ENCODE measurements at places on chromosomes 3 and 15.

GRCh38 chr3:136142592-136142991 lies 53.5 kb downstream of the MSL2 start:
- DNase-seq: peak; percentile 87

DNA sequence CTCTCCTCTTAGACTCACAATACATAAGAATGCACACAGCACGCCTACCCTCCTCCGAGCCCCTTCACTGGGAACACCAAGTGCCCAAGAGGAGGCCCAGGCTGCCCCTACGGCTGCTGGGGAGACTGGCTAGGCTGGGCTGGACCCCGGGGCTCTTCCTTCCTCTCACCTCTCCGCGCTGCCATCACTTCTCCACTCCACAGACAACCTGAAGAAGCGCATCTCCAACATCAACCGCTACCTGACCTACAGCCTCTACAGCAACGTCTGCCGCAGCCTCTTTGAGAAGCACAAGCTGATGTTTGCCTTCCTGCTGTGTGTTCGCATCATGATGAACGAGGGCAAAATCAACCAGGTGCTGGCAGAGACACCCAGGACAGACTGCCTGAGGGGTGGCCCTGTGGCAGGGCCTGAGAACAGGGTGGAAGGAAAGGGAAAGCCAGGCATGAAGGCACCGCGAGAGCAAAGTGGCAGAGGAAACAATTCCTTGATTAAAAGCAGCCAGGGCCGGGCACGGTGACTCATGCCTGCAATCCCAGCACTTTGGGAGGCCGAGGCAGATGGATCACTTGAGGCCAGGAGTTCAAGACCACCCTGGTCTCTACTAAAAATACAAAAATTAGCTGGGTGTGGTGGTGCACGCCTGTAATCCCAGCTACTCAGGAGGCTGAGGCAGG lies 51.6 kb downstream of the SEMA3G start:
- no peak for DNase-seq

DNA sequence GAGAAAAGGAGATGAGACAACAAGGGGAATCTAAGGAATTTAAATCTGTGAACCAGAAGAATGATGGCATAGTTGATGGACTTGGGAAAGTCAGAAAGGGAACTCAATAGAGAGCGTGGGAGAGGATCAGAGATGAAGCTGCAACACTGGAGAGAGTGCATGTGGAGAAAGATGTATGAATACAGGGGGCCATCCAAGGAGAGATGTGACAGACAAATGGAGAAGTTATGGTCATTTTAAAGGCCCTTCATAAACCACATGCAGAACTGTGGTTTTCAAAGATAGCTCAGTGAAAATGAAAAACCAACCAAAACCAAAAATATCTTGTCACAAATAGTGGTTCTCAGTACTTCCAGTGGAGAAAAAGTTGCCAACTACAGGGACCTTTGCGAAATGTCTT lies 265.2 kb downstream of the SUCLG2 start:
- DNase-seq: no peak

GRCh38 chr15:31550211-31550977 lies 223.8 kb downstream of the KLF13 start:
- no peak for DNase-seq

GRCh38 chr3:193148688-193149473 lies 92.1 kb upstream of the PLAAT1 start:
- DNase-seq: no peak

GRCh38 chr15:66524838-66525237 lies 19.7 kb downstream of the ZWILCH start:
- no peak for DNase-seq

DNA sequence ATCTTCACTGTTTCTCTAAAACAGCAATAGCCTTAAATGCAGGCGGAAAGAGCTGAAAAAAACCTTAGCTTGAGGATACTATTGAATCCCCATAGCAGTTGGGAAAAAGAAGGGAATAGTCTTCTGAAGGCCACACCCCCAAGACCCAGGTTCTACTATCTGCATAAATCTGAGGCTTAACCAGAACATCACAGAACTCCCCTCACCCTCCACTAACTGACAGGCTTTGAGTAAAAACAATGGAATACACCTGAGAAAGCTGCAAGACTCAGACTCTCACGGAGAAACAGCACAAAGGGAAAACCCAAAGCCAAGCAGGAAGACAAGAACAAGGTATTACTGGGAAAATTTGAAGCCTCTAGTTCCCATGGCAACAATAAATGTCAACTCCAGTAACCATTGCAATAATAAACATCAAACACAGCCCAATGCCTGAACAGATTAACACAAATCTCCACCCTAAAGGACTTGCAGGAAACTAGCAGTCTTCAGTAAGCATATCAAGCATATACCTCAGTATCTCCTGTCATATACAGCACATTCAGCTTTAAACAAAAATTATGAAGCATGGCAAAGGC lies 56.4 kb downstream of the TMCC1 start:
- peak; percentile 40 for DNase-seq

GRCh38 chr15:78322243-78322642 lies 17.9 kb upstream of the CRABP1 start:
- peak; percentile 73 for DNase-seq

- DNase-seq: no peak
Observed at GRCh38 chr15:35673093-35673684, 127.2 kb upstream of the DPH6 start.

DNA sequence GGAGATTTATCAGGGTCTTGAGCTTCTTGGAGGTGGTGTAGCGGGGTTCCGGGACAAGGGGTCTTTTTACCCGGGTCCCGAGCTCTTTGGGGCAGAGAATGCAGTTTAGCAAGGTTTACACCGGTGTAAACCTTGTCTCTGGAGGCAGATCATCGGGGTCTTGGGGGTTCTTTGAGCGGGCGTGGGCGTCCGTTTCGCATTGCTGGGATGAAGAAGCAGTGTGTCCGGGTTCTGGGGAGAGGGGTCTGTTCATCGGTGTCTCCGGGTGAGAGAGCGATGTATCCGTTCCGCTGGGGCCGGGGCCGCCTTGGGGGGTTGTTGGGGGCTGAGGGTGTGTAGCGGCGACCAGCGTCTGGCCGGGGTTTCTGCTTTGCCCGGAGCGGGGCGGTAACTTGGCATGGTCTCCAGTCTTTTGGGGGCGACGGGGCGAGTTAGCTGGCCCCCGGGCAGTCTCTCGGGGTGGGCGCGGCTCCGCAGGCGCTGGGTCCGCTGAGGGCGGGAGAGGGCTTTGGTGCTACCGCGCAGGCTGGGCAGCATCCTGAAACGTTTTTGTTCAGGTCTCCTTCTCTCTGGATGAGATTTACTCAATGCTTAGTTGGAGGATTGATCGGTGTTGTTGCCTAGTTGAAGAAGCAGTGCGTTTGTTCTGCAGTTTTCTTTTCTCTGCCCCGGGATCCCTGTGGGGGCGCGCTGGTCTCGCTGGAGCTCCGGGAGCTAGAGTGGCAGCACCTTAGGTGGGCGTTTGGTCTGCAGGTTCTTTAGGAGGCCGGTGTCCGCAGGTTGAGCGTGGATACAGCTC lies 843 bp downstream of the GLCE start:
- peak; percentile 44 for DNase-seq

DNA sequence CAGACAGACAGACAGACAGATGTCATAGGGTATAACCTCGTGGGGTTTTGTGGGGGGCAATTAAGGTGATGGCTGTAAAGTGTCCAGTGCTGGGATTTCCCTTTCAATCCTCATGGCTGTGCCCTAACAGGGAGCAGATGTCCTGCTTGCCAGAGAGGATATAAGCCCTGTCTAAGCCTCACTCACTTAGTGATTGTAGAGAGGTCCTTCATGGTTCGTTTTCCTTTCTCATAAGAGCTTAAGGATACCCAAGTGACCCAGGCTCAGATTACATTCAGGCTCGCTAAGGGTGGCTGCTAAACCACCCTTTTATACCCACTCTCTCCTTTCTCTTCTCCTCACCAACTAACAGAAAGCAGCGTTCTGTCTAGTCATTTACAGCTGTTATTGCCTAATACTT lies 19.2 kb downstream of the LYSMD2 start:
- DNase-seq: no peak

DNA sequence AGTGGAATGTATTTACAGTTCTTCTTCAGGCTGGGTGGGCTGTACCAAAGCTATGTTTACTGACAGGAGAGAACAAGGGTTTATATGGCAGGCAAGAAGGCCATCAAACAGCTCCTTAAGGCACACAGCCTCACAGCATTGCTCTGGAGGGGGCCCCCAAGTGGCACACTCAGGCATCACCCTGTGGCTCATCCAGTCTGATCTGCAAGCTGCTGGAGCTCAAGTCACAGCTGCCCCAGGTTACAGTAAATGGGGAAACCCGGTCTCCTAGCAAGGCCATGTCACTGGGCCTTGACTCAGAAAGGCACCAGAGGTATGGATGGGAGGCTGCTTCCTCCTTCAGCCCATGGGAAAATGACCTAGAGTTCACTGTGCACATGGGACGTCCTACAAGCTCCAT lies 67.5 kb downstream of the TFG start:
- no peak for DNase-seq

DNA sequence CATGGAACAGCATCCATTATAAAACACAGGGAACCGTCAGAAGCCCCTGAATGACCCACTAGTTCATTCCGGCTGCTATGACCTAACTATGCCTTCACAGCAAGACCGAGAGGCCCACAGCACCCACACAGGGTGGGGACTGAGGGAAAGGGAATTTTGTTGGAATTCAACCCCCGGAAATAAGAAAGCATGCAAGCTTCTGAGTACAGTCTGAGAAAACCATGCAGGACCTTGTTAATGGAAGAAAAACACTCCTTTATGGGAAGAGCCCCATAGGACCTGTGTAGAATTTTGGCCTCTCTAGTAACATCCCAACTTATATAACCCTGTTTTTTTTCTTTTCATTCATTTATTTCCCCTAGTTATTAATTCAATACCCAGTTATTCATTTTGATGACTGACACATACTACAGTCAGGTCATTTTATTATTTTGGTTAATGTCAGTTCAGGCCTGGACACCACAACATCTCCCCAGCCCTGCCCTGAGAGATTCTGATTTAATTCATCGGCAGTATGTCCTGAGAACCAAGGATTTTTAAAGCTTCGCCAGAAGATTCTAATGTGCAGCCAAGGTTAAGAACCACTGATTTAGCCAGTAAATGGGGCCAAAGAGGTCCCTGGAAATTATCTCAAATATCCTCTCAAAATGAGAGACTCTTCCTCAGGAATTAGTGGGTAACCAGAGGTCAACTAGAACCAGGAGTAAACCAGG lies 231.6 kb upstream of the GOLGA6L4 start:
- DNase-seq: no peak

DNA sequence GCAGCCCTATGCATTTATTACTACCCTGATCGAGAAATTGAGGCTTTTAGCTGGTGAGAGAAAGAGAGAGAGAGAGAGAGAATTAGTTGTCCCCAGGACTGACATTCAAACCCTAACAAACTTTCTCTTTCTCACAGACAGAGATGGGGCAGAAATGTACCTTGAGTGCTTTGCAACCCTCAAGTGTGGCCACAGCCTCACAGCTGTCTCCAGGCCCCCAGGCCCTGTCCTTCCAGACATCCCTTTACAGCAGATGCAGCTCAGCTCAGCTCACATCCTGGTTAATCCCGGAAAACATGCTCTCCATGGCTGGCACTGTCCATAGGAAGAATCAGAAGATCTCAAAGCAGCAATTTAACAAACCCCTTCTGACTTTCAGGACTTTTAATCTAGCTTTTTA lies 67.6 kb downstream of the DCLK3 start:
- DNase-seq: no peak

- no peak for DNase-seq
Observed at GRCh38 chr15:31325595-31326155, 960 bp upstream of the KLF13 start.

- DNase-seq: no peak
Observed at GRCh38 chr3:133032301-133032700, 5.9 kb upstream of the TMEM108 start.

GRCh38 chr15:32838338-32838737 lies 120.5 kb downstream of the GREM1 start:
- DNase-seq: no peak

DNA sequence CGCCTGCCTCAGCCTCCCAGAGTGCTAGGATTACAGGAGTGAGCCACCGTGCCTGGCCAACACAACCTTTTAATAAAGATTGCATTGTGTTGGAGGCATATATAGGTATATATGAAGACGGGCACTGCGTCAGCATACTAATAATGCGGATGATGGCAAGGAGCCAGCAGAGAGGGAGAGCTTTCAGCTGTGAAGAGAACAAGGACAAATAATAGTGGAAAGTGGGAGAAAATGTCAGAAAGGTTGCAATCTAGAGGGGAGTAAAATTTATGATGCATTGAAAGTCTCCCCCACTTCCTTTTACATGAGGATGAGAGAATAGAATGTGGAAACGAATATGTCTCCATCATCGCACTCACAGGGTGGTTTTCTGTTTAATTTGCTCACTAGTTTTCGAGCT lies 170.5 kb upstream of the TBL1XR1 start:
- DNase-seq: no peak

DNA sequence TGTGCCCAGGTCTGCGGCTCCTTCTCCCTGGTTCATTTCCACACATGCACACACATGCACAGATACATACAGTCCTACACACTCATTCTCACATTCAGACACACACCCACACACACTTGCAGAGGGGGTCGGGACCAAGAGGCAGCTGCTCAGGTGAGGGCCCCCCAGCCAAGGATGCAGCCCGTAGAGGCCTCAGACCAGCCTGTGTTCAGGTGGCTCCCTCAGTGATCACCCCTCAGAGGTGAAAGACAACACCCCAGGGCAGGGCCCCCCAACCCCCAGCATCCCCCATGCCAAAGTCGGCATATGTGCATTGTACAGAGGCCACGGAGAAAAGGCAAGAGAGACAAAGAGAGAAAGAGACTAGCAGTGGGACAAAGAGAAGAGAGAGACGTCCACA lies 5.9 kb upstream of the CORO2B start:
- DNase-seq: no peak

GRCh38 chr3:136207489-136208115 lies 11.5 kb upstream of the MSL2 start:
- no peak for DNase-seq

GRCh38 chr15:77367631-77368030 lies 52.3 kb downstream of the PEAK1 start:
- DNase-seq: no peak

GRCh38 chr15:43531018-43531670 lies 13.7 kb downstream of the MAP1A start:
- peak; percentile 38 for DNase-seq

DNA sequence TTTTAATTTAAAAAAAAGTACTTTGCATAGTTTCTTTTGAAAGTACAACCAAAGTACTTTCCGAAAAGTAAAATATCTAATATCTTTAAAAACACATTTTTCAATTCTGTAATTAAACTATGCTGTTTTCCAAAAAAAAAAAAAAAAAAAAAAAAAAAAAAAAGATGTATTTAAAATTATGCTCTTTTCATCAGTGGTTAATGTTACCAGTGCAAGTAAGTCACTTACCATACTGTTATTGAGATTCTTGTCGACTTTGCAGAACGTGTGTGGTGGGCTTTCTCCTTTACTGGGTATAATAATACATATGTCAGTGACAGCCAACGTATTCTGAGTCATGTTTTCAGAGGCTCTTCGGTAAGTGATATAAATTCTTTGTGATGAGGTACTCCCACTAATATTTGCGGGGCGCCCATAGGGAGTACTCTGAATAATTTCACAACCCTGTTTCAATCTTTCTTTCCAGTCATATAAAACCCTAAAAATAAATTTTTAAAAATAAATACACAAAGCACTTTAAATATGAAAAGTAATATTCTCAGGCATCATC lies 39.9 kb downstream of the DENND4A start:
- peak; percentile 35 for DNase-seq

- DNase-seq: no peak
Observed at GRCh38 chr3:24320601-24321000, 174.0 kb downstream of the THRB start.

GRCh38 chr3:5186858-5187155 lies 700 bp upstream of the EDEM1 start:
- peak; percentile 63 for DNase-seq

- DNase-seq: no peak
Observed at GRCh38 chr3:8736436-8736835, 2.8 kb downstream of the CAV3 start.

- no peak for DNase-seq
Observed at GRCh38 chr3:108822123-108822897, at the start of gene TRAT1. TRAT1 (plus strand) TSS chr3:108822786; CDS start chr3:108822928, 142 bp downstream.
